ENCODE measurements at places on chromosomes 2 and 18.
A peak's percentile ranks its signal among the peaks of the same experiment; 100 is the strongest.

GRCh38 chr2:128414351-128414750, 95.7 kb upstream of the HS6ST1 start:
- DNase-seq = no peak

- DNase-seq = no peak
Observed at GRCh38 chr2:134490559-134490958, 228.2 kb downstream of the TMEM163 start.

DNA sequence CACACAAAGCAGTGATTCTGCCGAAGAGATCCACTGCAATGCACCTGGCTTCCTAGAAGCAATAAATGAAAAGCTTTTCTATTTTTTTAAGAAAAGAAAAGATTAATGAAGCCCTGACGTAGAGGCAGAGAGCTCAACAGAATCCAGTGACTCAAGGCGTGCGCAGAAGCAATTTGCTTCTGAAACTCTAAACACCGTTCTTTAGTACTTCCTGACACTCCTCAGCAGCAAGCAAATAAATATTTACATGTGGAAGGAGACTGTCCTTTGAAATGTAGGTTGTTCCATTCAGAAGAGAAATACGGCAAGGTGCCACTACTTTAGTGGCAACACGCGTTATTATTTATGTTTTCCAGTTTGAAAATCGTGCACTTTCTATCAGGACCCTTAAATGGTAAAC, 126.2 kb upstream of the ZNF516 start:
- no peak for DNase-seq

GRCh38 chr2:2739231-2739795, 408.2 kb upstream of the MYT1L start:
- DNase-seq = no peak

DNA sequence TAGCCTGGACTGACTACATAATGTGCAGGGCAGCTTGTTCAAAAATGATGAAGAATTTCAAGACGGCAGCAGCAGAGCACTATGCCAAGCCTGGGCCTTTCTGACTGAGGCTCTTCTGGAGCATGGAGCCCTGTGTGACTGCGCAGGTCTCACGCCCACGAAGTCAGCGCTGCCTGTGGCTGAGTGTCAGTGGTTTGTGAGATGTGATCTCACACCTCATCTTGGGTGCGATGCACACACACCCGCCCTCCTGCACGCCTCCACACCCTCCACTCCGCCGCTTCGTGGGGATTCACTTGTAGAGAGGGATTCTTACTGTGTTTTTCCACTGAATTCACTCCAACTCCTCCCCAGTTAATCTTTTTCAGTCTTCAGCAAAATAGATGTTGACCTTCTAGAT, 103.9 kb downstream of the VIT start:
- DNase-seq = no peak

DNA sequence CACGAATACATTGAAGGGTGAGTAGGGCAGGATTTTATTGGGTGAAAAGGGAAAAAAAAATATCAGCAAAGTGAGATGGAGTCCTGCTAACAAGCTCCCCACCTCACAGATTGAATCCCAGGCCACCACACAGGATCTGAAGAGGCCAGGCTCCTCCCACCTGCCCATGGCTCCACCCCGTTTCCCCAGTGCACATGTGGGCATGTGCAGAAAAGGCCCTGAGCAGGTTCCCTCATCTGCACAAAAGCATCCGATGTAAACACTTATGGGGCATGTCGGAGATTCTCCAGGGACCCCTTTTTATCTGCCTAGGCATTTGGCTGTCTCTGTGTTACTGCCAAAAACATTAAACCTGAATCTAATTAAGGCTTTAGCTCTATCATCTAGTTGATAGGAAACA, 35.2 kb downstream of the SKA1 start:
- no peak for DNase-seq

DNA sequence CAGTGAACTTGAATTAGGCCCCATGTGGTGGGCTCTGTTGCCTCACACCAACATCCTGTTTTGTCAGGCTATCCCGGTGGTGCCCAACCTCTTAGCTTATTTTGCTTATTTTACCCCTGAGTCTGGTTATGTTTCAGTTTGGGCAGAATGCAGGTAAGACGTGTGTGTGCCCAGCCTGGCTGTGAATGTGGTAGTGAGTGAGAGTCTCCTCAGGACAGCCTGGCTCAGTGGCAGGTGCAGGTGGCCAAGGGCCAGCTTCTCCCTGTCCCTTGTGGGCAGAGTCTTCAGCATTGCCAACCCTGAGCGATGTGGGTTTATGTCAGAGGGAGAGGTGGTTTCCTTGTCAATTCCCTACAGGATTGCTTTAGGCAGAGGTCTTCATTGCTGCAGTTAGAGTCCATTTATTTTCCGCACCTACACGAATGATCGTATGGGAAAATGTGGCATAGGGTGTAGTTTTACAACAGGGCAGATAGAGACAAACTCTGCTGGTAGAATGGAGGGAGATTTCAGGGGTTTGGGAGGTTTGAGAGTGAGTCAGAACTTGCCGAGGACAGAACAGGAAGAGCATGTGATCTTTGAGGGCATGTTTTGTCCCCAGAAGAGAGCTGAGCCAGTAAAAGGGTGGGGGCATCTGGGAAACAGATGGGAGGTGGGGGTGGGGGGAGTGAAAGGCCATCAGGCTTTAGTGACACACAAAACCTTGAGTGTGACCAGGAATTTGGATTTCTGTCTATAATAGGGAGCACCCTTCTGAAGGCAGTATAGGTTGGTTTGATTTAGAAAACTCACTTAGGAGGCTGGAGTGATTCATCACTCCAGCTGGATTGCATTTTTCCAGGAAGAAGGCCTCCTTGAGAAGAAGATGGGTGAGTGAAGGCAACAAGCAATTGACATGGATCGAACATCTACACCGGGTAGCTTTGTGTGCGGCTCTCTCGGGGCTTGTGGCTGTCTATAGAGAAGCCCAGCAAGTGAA, 156.2 kb upstream of the CELF4 start:
- no peak for DNase-seq

DNA sequence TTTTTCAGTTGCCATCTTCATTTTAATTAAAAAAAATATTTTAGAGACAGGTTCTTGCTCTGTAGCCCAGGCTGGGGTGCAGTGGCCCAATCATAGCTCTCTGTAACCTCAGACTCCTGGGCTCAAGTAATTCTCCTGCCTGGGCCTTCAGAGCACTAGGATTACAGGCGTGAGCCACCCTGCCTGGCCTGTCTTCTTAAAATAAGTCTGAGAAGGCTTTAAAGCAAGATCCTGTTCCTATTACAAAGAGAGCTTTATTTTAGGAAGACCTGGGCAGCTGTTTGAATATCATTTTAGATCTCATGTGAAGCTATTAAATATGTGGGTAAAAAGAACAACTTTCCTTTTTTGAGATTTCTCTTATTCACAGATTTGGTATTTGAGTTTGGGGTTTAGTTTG, 1.5 kb downstream of the FAM228A start:
- no peak for DNase-seq

DNA sequence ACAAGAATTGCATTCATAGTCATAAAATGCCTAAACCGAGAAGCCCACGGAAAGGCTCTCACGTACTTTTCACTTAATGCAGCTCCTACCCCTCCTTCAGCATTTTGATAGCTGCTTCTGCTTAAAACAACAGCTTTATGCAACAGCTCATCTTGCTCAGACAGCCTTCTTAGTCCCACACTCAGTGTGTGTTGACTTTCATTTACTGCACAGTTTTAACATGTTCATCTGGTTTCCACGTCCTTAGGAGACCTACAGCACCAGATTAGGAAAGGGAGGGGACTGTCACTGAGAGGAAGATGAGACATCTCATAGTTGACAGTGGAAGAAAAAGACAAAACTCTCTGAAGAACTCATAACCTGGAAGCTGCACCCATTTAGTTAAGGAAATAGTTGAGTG, 435.4 kb downstream of the SETBP1 start:
- DNase-seq = no peak

DNA sequence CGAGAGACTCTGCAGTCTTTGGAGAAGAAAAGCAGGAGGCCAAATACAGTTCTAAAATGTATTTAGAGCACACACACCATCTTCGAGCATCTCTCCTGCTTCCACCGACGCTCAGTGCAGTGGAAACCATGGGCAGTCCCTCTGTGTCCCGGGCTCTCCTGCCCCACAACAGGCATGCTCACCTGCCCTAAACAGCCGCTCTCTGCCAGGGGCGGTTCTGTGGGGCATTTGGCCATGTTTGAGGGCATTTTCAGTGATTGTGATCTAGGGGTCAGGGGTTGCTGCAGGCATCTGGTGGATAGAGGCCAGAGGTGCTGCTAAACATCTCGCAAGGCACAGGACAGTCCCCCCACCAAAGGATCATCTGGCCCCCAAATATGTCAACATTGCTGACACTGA, 55.8 kb downstream of the EMX1 start:
- DNase-seq = no peak

DNA sequence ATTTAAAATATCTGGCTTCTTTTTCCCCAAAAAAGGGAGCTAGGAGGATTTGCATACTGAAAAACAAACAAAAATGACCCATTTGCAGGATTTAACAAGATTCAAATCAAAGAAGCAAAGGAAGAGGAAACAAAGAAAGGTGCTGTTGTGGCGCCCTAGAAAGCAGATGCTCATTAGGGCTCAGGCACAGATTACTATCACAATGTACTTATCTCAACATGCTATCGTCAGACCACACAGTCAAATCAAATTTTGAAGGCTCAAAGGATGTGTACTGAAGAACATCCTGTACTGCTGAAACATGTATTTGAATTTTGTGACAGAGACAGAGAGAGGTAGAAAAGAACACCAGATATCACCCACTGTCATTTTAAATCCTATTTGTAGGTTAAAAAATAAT, 10.9 kb downstream of the RBMS1 start:
- DNase-seq = no peak

DNA sequence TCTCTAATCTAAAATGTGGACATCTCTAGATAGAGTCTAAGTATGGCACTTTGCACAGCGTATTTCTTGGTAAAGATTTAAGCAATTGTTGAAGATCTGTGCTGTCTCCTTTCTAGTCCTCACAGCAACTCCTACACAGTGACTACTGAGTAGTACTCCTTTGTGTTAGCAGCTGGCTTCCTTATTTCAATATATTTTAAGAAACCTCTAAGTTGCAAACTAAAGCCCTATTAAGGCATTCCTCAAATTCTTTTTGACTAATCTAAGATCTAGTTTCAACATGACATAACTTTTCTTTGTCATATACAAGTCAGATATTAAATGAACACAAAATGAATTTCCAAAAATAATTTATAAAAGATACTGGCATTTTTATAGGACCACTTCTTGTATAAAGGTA, 121.8 kb upstream of the DNAJC10 start:
- no peak for DNase-seq

- no peak for DNase-seq
Observed at GRCh38 chr18:61333271-61333745, at the start of gene CDH20. Gene CDH20, plus strand, starts transcription at chr18:61333430.

- no peak for DNase-seq
Observed at GRCh38 chr18:39190508-39190907, 1624.9 kb upstream of the CELF4 start.

- DNase-seq = no peak
Observed at GRCh38 chr2:176813621-176814049, 399.0 kb upstream of the HNRNPA3 start.

- no peak for DNase-seq
Observed at GRCh38 chr2:96811917-96812316, 4.2 kb upstream of the CNNM3 start.

- DNase-seq = no peak
Observed at GRCh38 chr18:50679056-50679455, 119.2 kb downstream of the MAPK4 start.

GRCh38 chr2:102442967-102443828, 20.2 kb downstream of the IL18RAP start:
- peak; percentile 51 for DNase-seq

- DNase-seq = no peak
Observed at GRCh38 chr2:210302326-210302725, 12.6 kb downstream of the MYL1 start.

- no peak for DNase-seq
Observed at GRCh38 chr18:43283299-43283698, 6.0 kb upstream of the SYT4 start.

DNA sequence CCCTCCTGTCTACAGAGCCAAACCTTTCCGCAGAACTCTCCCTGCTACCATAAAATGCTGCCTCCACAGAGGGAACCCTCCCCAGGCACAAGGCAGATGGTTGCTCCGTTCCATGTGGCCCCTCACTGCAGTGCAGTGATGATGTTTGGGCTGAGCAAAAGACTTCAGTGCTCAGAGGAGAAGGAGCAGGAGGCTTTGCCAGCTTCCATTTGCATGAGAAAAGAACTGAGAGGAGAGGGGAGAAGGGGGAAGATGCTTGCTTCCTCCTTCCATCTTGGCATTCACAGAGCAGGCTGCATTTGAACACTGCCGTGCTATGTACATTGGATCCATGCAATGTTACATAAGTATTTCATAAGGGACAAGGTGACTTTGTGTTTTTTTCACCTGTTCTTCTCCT, 46.6 kb upstream of the TMEM200C start:
- no peak for DNase-seq

DNA sequence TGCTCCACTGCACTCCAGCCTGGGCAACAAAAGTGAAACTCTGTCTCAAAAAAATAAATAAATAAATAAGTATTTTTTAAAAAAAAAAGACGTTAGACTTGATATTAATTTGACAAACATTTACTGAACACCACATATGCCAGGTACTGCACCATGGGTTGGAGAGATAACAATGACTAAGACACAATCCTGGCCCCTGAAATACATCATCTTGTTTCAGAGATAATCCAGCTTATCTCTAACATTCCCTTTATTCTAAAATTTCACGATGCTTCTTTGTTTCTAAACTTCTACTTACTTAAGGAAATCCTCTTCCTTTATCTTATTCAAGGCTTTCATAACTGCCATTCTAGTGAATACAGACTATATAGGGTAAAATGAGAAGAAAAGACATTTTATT, 55.0 kb upstream of the PEX13 start:
- peak; percentile 67 for DNase-seq

GRCh38 chr18:7789856-7790552, 222.9 kb downstream of the PTPRM start:
- peak; percentile 8 for DNase-seq

DNA sequence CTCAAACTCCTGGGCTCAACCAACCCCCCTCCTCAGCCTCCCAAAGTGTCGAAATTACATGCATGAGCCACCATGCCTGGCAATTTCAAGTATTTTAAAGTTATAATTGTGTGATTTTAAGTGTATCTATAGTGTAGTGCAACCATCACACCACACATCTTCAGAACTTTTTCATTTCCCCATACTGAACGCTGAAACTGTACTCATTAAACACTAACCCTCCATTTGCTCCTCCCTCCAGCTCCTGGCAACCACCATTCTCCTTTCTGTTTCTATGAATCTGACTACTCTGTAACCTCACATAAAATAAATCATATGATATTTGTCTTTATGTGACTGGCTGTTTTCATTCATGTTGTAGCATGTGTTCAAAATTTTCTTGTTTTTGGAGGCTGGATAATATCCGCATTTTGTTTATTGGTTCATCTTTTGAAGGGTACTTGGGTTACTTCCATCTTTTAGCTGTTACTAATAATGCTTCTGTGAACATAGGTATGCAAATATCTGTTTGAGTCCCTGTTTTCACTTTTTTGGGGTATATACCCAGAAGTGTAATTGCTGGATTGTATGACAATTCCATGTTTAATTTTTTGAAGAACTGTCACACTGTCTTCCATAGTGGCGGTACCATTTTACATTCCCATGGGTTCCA, 188.2 kb downstream of the PLCL1 start:
- DNase-seq = no peak

- no peak for DNase-seq
Observed at GRCh38 chr2:229408356-229408755, 137.3 kb upstream of the PID1 start.

Data from hematopoietic multipotent progenitor cell treated with erythropoietin and hydrocortisone succinate and interleukin-3 and kit ligand, for 8 days (in vitro differentiated cells).